Esophagus muscularis mucosa (tissue), 4 donors: ENCODE measurements at places on chromosomes 7 and 10. TPM values are rescaled to one million over a fixed set of nuclear protein-coding genes. Genes with fewer than 3 reads are reported as not detected.

The EPO gene
- not detected for total RNA-seq

The XRCC2 gene
- 0.42 TPM for total RNA-seq

The SRRM3 gene
- 3.3 TPM for total RNA-seq

The IDI2 gene
- total RNA-seq = not detected

The GFRA1 gene
- total RNA-seq = 56.0 TPM
